ENCODE measurements at places on chromosomes 3 and 15.

DNA sequence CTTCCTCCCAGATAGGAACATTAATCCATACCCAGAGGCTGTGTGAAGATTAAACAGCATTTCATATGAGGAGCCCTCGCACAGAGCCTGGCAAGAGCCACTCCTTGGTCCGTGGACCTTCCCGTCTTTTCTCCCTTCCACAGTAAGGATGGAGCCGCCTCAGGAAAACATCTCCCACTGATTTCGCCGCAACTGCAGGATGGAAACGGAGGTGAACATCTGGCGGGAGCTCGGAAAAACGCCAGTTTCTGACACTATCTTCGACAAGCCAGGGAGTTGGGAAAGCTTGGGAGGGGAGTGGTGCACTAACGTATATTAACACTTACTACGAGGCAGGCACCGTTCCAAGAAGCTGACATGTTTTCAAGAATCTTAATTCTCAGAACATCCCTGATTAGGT lies 157.9 kb downstream of the XXYLT1 start:
- DNase-seq: no peak

GRCh38 chr15:48541341-48542278 lies 103.9 kb downstream of the FBN1 start:
- no peak for DNase-seq

DNA sequence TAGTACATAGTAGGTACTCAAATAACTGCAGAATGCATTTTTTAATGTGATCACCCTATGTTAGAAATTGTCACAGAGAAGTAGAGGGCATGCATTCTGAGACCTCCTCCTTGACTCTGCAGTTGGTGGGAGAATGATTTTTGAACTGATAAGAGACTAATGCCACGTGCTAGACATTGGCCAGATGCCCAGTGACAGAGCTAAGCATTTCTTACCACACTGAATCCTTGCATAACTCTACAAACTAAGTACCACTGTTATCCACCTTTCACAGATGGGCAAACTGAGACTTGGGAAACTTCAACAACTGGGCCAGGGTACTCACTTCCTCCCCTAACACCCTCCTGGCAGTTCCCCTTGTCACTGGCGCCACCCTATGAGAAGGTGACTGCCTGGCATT lies 33.5 kb upstream of the SPATA12 start:
- DNase-seq: no peak

DNA sequence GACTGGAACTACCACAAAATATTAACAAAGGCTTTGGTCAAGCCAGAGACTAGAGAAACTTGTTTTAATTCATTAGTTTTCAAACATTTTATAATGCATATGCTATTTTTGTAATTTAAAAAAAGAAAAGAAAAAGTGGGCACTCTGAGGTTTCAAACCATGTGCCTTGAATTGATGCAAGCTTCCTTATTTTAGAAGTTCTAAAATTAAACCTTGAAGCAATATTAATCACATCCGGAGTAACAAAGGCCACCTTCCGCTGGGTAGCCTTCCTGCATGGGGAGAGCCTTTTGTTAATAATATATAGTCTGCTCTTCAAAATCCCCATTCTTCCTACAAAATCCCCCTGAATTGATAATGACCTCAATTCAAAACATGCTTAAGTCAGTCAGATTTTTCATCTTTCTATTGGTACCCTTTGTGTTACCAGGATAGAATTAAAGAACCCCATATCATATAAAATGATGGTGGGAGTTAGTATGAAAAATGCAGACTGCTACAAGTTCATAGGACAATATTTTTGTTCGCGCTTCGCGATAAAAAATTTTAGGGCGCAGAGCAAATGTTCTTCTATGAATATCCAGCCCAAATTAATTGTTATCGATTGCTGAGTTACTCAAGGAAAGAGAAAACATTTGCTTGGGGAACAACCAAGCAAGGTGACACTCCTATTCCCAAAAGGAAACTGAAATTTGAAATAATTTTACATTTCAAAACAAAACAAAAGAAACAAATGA lies 30.6 kb downstream of the LDHAL6B start:
- no peak for DNase-seq

- DNase-seq: no peak
Observed at GRCh38 chr3:156443079-156443478, 111.8 kb downstream of the SSR3 start.

- no peak for DNase-seq
Observed at GRCh38 chr3:68007621-68008226, 353.3 kb upstream of the SUCLG2 start.

DNA sequence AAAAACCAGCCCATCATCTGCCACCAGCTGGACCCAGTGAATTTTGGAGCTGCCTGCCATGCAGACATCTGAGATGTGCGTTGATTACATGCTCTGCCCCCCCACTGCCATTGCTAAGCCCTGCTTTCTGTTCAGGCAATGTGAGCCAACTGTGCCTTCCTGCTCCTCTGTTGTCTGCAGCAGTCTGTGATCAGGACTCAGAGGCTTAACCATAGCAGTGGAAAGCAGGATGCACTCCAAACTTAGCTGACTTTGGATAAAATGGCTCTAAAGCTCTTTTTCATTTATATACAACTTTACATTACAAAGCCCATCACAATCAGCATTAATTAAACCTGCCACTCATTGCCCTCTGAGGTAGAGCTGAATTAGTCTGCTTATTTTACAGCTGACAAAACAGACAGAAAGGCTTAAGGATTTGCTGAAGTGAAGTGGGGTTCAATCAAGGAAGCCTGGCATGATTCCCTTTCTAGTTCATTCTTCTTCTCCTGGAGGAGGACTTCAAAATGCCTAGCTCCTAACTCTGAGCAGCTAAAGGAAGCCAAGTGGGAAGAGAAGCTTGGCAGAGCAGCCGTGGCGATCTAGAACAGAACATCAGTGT lies 15.7 kb upstream of the RPS27L start:
- DNase-seq: no peak

DNA sequence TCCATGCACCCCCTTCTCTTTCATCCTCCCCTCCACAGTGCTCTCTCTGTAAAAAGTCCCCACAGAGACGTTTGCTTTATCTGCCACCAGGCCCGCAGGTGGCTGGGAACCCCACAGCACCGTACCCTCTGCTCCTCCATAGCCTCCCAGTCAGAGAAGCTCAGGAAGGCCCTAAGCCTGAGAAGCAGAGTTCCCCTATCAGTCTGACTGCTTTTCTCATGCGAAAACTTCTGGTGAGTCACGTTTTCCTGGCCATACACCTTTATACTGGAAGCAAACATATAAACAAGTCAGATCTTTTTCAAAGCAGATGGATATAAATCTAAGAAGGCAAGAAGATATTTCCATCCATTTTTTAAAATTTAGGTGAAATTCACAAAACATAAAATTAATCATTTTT lies 51.5 kb upstream of the MEF2A start:
- DNase-seq: no peak

GRCh38 chr15:39801641-39802309 lies 19.1 kb upstream of the FSIP1 start:
- DNase-seq: no peak

- no peak for DNase-seq
Observed at GRCh38 chr15:73593304-73594074, 39.7 kb downstream of the NPTN start.

Measured in stimulated activated CD8-positive, alpha-beta memory T cell treated with anti-CD3 and anti-CD28 coated beads, Interleukin-4, amount 100 ng/mL, for 4 hours (primary cell).